NCI-H510A treated with DMSO at 0.1 percent for 48 hours (cell line): ENCODE measurements at places on chromosomes 5 and 9.

DNA sequence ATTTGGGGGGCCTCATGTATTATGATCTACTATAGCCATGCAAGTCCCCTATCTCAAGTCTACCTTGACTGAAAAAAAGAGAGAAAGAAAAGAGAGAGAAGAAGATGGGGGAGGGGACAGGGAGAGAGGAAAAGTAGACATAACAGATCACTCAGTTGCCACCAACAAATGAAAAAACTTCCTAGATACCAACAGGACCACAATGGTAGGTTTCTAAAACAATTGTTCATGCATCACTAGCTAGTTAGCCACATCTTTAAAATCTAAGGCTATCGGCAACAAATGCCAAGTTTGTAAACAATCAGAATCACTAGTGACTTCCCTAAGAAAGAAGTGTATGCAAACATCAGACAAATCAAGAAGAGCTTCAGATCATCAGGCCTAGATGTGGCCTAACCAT lies 328.2 kb downstream of the BNC2 start:
- no peak for DNase-seq

- DNase-seq = no peak
These were observed 296.2 kb upstream of the IRX1 start for GRCh38 chr5:3299441-3299840.

DNA sequence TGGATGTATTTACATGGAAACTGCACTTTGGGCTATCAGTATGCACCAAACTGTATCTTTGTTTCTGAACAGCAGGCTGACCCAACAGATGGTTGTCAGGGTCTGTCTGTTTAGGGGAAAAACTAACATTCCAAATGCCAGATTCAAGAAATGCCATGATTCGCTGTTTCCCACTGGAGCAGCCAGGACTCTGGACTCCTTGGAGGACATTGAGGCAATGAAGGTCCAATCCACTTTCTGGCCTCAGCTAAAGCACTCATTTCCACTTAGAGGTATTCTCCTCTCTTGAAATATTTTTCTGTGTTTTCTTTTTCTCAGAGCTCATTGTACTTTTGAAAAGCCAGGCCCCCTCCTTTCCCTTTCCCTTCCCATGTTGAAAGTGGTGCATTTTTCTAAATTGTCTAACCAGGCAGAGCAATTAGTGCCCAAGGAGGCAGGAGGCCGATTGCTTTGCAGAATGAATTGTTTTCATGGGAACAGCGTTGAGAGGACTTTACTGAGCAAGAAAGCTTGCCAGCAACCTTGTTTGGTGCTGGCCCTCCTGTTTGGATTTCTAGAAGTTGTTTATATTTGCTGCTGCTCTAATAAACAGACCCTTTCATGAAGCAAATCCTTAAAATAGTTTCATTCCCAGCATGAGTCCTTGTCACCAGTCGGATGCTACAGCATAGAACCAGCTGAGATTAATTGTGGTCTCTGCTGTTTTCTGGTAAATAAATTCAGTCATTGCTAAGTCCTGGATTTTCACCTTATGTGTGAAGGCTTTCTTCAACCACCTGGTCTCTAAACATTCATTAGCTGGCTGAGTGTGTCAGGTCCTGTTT lies 132.8 kb upstream of the TAF11L2 start:
- no peak for DNase-seq

DNA sequence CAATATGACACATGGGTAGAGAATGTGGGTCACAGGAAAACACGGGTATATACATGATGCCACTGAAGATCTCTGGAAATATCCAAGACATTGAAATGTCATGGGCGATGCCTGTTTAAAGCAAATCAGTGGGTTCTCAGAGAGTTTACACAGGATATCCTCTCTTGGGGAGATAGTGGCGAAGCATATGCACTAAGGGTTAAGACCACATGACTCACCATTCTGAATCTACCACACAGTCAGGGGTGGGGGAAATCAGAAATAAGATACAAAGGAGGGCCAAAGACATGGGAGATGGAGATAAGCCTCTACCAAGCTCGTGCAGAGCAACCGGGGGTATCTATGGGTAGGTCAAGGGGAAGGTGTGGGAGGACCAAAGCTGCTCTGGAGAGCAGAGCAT lies 58.8 kb downstream of the SH3PXD2B start:
- no peak for DNase-seq

DNA sequence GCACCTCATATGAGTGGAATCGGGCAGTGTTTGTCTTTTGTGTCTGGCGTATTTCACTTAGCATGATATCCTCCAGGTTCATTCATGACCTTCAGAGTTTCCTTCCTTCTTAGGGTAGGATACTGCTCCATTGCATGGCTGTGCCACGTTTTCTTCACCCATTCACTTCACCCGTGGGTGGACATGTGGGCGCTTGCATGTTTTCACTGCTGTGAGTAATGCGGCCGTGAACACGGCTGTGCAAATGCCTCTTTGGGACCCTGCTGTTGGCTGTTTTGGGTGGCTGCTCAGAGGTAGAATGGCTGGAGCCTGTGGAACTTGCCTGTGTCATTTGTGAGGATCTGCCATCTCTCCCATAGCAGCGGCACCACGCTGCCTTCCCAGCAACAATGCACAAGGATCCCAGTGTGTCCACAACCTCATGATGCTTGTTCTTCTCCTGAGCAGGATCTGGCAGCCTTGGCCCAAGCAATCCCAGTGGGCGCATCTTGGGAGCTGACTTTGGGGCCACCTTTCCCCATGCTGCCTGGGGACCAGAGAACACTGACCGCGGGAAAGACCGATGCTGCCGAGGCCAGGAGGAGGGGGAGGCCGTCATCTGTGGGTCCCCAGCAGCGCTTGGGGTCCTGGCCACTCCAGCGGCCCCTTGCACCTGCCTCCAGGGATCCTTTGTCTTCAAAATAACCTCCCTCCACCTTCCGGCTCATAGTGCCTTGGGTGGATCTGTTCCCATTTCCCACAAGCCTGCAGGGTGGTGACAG lies 2.3 kb upstream of the SCGB3A1 start:
- no peak for DNase-seq

DNA sequence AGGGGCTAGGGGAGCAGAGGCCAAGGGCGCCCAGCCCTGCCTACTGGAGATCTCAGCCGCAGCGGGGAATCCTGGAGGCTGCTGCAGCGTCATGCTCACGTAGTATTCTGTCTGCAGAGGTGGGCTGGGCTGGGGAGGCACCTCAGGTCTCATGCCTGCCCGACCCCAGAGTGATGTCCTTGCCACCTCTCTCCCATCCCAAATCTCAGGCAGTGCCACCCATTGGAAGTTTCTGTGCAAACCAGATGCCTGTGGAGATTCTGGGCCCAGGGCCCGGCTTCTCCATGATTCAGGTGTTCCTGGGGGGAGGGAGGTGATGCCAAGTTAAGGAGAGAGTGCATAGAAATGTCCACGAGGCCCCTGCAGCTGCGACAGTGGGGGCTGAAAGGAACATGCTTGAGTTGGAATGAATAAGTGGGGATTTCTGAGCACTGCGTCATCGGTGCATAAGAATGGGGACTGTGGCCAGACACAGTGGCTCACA lies 72.0 kb downstream of the ANKRD33B start:
- DNase-seq = no peak

DNA sequence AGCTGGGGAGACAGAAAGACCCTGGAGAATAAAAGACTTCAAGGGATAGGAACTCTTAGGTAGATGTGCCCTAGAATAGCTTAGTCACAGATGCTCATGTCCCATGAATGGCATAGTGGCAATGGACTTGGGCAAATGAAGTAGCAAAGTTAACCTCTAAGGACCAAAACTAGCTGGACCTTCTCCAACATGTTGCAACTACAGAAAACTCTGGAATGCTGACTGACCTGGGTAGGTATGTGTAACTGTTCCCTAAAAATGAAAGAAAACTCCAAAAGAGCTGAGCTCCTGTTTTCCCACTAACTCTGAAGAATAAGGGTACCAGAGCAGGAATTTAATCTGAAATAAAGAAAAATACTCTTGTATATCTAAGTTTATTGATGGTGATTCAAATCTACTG lies 12.5 kb upstream of the LPAR1 start:
- no peak for DNase-seq
